GM19239 (cell line): ENCODE measurements at places on chromosomes 2 and 18.

- DNase-seq: no peak
These were observed 49.3 kb downstream of the RNF144A start for GRCh38 chr2:6966446-6966940.

- peak; percentile 20 for DNase-seq
These were observed 7.5 kb upstream of the STAMBP start for GRCh38 chr2:73821227-73821626.

DNA sequence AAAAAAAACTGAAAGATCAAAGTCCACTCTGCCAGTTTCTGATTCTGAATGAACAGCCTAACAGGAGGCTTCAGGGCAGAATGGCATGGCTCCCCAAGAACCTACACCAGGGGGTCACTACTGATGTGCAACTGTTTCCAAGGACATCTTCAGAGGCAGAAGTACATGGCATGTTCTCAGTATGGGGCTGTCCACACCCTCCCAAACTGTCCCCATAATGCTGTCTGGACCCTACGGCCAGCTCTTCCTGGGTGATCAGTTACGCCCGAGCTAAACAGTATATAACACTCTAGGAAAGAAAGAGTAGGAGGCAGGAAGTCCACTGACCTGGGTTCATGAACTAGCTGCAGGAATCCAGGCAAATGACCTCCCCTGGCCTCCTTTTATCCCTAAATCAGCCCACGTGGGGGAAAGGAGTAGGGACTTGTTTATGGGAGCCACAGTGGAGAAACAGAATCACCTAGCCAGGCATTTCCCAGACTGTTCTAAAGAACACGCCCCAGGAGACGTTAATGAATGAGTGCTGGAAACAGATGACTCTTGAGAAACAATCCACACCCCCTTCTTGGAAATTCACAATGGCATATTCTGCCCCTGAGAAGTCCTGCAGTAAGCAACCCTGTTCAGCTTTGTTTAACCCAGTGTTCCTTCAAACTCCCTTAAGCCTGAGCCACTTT, 2.5 kb downstream of the TMBIM1 start:
- no peak for DNase-seq

GRCh38 chr2:206000776-206001175, 85.2 kb downstream of the INO80D start:
- DNase-seq: no peak

GRCh38 chr2:73297586-73297985, 4.2 kb upstream of the EGR4 start:
- no peak for DNase-seq

DNA sequence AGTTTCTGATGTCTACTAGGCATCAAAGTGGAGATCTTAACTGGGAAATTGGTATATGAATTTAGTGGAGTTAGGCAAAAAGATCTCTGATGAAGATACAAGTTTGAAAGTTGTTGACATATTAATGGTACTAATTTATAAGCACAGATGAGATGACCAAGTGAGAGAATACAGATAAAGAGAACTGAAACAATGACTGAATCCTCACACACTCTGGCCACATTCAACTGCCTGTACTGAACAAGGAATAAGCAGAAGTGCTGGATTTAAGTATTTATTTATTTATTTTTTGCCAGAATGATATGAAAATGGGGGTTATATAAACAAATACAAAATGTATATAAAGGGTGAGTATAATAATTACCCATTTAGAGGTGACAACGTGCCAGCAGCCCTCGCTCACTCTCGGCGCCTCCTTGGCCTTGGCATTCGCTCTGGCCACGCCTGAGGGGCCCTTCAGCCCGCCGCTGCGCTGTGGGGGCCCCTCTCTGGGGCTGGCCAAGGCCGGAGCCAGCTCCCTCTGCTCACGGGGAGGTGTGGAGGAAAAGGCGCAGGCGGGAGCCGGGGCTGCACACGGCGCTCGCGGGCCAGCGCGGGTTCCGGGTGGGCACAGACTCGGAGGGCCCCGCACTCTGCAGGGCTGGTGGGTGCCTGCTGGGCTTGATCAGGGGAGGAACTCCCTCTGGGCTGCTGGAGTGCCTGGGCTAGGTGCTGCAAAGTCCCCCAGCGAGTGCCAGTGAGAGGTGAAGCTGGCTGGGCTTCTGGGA, 1363.9 kb upstream of the CRIM1 start:
- DNase-seq: no peak

DNA sequence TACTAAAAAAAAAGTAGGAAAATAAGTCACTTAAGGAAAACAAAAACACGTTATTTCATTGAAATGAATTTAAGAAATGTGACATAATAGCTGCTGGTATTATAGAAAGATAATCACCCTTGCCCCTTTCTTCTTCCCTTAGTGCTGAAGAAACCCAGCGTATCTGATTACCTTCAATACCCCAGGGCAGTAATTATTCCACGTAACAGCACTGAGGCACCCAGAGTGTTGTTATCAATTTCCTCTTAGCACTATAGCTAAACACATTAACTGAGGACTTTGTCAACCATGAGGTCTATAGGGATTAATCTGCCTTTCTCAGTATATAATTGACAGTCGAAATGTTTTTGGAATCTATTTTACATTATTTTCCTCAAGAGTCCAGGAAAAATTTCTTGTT, 180.0 kb upstream of the NXPH2 start:
- no peak for DNase-seq
